ENCODE measurements at places on chromosomes 7 and 10. TPM values are rescaled to one million over a fixed set of nuclear protein-coding genes. Genes with fewer than 3 reads are reported as not detected.

Gene COL26A1
- 0.22 TPM for polyA plus RNA-seq

Gene LIPM
- polyA plus RNA-seq = not detected

GRCh38 chr10:7406712-7407333 lies 4.0 kb downstream of the SFMBT2 start:
- H3K27ac ChIP-seq = no peak overlapping the region
- peaks cover 8% of the 10 kb centered on the region for H3K27me3 ChIP-seq
- DNase-seq = no peak

GRCh38 chr7:47218378-47219176 lies 363.3 kb downstream of the TNS3 start:
- H3K27me3 ChIP-seq = no peaks in the 10 kb centered on the region
- no peaks in the 10 kb centered on the region for H3K4me1 ChIP-seq
- H3K27ac ChIP-seq = no peak overlapping the region
- no peak for DNase-seq
- H3K36me3 ChIP-seq = no peaks in the 10 kb centered on the region

GRCh38 chr7:79828866-79829265 lies 305.8 kb upstream of the GNAI1 start:
- no peaks in the 10 kb centered on the region for H3K36me3 ChIP-seq
- H3K4me3 ChIP-seq = no peak overlapping the region
- no peaks in the 10 kb centered on the region for H3K4me1 ChIP-seq
- no peak overlapping the region for H3K27ac ChIP-seq
- H3K27me3 ChIP-seq = no peaks in the 10 kb centered on the region

DNA sequence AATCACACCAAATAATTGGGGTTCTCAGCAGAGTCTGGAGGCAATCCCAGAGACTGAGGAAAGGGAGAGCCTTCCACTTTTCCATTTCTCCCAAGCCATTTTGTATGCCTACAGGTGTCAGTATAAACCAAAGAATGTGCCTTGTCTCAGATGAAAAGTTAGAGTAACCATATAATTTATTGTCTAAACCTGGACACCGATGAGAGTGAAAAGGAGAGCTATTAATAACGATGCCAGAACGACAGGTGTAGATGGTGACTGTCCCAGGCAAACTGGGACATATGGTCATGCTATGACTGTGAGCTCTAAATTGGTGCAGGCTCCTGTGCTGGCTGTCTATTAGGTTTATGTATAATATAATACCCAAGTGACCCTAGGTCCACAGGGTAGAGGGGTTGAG lies 219.6 kb downstream of the ARHGAP12 start:
- peak overlapping the region; percentile 76 for H3K27ac ChIP-seq
- no peak overlapping the region for H3K4me3 ChIP-seq
- no peak for DNase-seq
- no peaks in the 10 kb centered on the region for H3K27me3 ChIP-seq
- no peaks in the 10 kb centered on the region for H3K36me3 ChIP-seq
- H3K4me1 ChIP-seq = peaks cover 43% of the 10 kb centered on the region

DNA sequence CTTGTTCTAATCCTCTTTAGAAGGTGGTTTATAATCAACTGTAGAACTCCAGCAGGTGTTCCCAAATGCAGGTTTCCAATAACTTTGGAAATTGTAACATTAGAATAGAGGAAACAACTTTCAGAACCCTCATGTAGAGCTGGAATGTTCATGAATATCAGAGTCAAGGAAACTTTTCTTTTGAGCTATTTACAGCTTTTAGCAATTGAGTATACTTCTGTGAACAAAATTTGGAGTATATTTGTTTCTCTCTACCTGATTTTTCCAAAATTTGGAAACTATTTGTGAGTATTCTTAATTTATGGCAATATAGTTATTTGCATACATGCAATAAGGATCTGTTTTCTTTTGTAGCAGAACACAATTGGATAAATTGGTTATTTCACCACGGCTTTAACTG lies 2.8 kb upstream of the CFAP43 start:
- no peak overlapping the region for H3K27ac ChIP-seq
- H3K4me1 ChIP-seq = peaks cover 15% of the 10 kb centered on the region
- no peaks in the 10 kb centered on the region for H3K36me3 ChIP-seq
- no peaks in the 10 kb centered on the region for H3K27me3 ChIP-seq

DNA sequence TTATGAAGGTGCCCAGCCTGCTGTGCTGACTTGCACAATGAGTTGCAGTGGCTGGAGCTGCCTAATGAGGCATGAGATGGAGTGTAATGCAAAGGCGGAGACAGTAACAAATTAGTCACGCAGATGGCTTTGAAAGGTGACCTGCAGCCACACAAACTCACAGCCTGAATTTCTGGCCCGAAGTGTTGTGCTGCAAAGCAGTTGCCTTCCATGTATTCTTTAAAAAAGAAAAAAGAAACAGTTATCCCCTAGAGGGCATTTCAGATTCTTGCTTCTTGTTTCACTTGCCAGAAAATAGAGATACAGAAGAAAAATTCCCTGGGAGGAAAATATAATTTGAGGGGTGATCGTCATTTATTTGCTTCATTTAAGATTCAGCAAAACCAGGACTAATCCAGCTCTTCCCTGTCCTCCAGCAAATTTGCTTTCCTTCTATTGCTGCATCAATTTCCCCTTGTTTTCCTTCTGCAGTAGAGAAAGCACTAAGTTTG lies 239.9 kb downstream of the ADRA2A start:
- no peaks in the 10 kb centered on the region for H3K27me3 ChIP-seq
- H3K27ac ChIP-seq = no peak overlapping the region
- H3K4me3 ChIP-seq = no peak overlapping the region
- H3K36me3 ChIP-seq = no peaks in the 10 kb centered on the region
- no peak for DNase-seq

GRCh38 chr7:112462236-112462635 lies 12.0 kb downstream of the IFRD1 start:
- no peaks in the 10 kb centered on the region for H3K27me3 ChIP-seq
- peaks cover 90% of the 10 kb centered on the region for H3K36me3 ChIP-seq
- DNase-seq = no peak
- no peak overlapping the region for H3K4me3 ChIP-seq
- peaks cover 17% of the 10 kb centered on the region for H3K4me1 ChIP-seq

All from spleen (tissue), 13 donors.